ENCODE measurements at places on chromosomes 7 and 10. TPM values are rescaled to one million over a fixed set of nuclear protein-coding genes. Genes with fewer than 3 reads are reported as not detected.

CNPY1 gene
- total RNA-seq: not detected

PPP1R3A gene
- total RNA-seq: not detected

TAC1 gene
- not detected for total RNA-seq

SYNPO2L gene
- total RNA-seq: 0.84 TPM

CFAP69 gene
- total RNA-seq: 1.1 TPM

SPDYE2B gene
- not detected for total RNA-seq

MTPN gene
- 199 TPM for total RNA-seq

ARMC10 gene
- total RNA-seq: 32.4 TPM

SLC18A3 gene
- total RNA-seq: not detected

FXYD4 gene
- not detected for total RNA-seq

HECW1 gene
- total RNA-seq: 0.40 TPM

CCDC146 gene
- 6.7 TPM for total RNA-seq

PLXDC2 gene
- 24.3 TPM for total RNA-seq

All from esophagus mucosa (tissue), 1 donor.